Right lobe of liver (tissue), 6 donors: ENCODE measurements at places on chromosomes 7 and 10.

GRCh38 chr7:156896388-156897022 is 3.5 kb upstream of the LMBR1 start:
- DNase-seq: no peak

DNA sequence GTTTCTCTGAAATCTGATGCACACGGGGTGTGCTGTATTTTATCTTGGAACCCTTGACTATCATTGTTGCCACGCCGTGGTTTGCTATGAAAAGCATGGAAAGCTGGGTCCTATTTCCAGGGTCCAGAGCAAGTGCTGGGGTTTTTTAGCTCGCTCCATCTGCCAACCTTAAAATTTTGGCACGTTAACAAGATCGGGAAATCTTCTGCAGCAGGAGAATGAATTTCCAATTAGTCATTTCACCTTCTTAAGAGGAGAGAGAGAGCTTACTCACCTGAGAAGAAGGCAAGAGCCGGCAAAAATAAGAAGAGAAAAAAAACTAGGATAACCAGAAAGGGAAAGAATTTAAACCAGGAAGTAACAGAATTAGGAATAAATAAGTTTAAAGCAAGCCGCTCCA is 223.6 kb upstream of the CELF2 start:
- DNase-seq: no peak

DNA sequence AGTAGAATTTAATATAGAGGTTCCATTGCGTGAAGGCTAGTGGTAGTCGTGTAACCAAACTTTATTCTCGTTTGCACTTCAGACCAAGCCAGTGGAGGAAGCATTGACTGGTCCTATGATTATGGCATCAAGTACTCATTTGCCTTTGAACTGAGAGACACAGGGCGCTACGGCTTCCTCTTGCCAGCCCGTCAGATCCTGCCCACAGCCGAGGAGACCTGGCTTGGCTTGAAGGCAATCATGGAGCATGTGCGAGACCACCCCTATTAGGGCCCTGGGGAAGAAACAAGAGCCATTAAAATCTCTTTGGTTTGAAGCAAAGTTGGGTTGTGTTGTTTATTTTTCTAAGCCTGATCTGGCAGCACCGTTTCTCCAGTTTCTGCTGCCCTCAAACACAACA is 3.5 kb upstream of the CPA4 start:
- DNase-seq: no peak

- DNase-seq: no peak
These were observed 161.4 kb downstream of the CCDC3 start for GRCh38 chr10:12839941-12840611.

DNA sequence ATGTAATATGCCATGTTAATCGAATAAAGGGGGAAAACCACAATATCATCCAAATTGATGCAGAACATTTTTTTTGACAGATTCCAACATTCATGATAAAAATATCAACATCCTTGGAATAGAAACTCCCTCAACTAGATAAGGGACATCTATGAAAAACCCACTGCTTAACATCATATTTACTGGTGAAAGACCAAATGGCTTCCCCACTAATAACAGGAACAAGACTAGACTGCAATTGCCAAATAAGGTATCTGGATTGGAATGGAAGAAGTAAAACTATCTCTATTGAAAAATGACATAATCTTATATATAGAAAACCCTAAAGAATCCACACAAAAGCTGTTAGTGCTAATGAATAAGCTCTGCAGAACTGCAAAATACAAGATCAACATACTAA is 27.8 kb downstream of the SMURF1 start:
- no peak for DNase-seq

GRCh38 chr7:82740246-82740848 is 296.8 kb upstream of the CACNA2D1 start:
- peak; percentile 21 for DNase-seq

GRCh38 chr10:28594406-28594805 is 61.5 kb downstream of the WAC start:
- no peak for DNase-seq

DNA sequence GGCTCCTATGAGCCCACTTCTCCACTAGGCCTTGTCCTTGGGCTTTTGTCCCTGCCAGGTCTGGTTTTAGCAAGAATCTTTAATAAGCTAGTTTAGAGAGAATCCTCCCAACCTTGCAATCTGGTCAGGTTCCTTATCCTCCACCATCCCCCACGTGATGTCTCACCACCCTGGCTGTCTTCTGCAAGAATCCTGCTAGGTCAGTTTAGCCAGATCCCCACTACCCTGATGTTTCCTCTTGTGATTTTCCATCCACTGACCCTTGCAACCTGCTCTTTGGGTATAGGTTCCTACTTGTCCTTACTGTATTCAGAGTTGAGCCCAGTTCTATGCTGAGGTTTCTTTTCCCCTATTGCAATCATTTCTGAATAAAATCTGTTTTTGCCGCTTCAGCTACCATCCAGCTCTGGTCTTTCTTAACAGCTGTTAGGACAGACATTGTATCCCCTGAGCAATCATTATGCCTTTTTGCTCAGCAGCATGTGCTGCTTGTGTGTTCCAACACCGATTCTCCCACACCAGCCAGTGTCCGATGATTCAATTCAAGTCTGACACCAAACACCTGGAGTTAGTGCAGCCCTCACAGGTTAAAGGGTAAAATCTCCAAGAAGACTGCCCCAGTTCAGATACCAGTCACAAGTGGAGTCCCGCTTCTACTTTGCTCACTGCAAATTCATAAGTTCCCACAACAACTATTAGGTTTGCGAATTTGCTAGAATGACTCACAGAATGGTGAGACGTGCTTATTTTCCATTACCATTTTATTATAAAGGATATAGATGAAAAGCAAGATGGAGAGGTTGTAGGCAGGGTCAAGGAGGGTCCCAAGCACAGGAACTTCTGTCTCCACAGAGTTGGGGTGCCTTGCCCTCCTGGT is 62.2 kb upstream of the ADCY1 start:
- DNase-seq: no peak

DNA sequence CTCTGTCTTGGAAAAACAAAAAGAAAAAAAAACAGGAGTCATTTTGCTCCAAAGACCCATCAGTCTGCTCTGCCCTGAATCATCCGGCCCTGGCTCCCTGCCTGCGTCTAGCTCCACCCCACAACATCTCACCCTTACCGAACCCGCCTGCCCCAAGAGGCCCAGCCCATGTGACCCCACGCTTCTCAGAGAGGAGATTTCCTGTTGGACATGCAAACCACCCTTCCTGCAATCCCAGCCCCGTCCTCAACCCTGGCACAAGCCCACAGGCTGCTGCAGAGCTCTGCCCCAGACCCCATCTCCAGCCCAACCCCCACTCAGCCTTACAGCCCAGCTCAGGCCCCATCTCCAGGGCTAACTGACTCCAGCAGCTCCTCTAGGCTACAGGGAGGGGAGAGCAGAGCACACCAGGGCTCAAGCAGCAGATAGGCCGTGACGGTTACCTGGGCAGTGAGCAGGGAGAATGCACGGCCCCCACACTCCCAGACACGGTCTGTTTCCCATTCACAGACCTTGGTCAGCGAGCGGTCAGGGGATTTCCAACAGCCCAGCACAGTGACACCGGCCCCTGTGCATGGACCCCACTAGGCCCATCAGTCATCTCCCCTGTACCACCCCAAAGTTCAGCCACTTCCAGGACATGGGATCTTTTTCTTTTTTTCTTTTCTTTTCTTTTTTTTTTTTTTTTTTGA is 69.9 kb upstream of the GTF2I start:
- DNase-seq: peak; percentile 69
